ENCODE measurements at places on chromosomes 2 and 18.

DNA sequence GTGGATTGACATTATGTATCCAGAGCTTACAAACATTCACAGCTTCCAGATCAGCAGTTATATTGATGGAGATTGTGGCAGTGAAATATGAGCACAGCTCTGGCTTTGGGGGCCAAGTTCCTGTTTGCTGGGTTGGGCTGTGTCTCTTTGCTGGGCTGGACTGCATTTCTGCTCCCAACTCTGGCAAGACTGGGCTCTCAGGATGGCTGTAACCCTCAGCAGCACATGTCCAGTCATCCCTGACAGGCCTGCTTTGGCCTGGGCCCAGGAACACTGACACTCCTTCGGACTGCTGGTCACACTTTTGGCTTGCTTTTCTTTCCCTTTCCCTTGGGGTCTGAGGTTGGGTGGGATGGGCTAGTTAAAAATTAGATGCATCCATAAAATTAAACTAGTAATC lies 17.9 kb upstream of the VPS4B start:
- no peak for DNase-seq

DNA sequence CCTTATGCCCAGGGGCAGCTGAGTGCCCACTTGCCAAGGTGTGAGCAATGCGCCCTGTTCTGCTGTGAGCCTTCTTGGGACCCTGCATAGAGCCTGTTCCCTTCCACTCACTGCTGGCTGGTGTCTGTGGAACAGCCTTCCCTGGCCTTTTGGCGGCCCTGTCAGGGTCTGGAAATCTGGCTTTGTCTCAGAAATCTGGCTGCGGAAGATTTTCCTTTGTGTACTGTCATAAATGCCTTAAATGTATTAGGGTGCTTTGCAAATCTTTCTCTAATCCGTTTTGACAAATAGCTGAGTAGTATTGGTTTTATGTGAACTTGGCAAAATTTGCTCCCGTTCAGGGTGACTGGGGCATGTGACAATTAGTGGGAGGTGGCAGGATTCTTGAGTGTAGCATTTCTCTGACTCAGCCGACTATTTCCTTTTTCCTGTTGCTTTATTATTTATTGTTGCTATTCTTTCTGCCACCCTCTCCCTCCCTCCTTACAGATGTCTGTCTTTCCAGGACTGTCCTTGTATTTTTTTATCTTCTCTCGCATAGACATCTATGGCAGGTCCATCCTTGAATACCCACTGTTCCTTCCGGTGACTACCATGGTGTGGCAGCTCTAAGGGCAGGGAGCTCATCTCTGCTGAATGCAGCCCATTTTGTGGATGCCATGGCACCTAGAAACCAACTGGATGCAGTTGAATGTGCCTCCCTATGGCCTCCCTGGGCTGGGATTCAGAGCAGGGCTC lies 41.8 kb downstream of the LDLRAD4 start:
- DNase-seq: peak; percentile 14

DNA sequence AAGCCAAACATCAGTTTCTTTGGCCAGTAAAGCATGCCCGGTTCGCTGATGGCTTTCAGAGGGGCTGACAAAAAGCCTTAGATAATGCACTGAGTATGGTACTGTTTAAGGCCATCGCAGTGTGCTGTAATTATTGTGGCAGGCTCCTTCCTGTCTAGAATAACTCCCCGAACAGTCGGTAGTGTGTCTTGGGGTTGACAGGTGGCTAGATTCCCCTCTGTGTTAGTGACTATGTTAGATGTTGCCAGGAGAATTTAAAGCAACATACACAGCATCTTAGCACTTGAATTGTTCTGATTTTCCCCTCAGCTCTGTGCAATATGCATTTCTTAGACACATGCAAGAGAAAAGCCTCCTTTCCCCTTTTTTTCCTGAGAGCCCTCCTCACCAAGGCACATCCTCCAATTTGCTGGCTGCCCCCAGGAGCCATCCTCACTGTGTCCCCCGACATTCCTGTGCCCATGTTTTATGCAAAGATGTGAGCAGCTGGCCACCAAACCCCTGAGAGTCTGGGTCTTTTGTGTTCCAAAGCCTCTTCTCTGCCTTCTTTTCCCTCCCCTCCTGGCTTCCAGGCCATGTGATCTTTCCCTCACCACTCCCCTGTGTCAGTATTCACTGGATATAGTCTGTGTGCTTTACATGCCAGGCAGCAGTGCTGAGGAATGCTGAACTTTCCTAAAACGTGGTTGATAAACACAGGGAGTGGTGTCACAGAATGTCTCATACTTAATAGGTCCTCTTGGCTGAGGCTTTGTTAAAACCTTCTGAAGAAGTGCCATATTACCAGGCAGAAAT lies 331.5 kb downstream of the HRH4 start:
- DNase-seq: no peak

DNA sequence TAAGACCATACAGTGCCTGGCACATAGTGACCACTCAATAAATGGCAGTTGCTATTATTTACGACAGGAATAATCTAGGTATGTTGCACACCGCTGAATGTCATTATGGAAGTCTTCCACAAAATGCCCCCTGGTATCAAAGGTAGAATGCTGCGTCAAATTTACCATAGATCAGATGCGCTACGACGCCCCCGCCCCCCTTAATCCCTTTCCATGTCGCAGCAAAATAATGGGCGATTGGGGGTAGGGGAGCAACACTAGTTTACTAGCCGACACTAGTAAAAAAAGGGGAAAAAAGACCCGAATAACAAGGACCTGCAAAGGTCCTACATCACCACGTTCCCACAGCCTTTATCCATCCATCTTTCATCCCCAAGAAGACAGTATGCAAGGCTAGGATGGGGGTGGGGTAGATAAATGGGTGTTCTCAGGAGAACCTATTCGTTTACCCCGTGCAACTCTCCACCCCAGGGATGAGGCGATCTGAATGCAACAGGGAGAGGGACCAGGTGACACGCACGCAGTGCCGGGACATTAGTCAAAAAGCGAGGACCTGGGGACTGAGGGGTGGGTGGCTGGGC lies 455 bp downstream of the PREPL start:
- DNase-seq: no peak

DNA sequence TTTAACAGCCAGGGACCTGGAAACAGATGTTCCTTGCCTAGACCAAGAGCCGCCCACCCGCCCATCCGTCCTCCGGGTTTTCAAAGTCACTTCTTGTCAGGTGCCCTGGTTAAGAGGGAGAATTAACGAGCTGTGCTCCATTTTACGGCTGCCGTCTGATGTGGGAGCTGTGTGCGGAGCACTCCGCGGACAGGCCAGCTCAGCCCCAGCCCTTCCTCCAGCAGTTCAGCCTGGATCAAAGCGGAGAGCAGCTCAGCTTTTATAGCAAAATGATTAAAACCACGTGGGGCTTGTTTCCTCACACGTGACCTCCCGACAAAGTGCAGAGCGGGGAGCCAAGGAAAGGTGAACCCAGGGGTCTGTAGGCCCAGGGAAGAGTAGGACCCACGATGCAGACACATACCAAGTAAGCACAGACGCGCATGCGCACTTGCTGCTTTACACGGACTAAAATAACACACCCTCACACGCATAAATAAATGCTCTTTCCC lies 46.1 kb upstream of the PKDCC start:
- DNase-seq: no peak

- DNase-seq: peak; percentile 50
These were observed 24.4 kb downstream of the PUM2 start for GRCh38 chr2:20326163-20326780.

DNA sequence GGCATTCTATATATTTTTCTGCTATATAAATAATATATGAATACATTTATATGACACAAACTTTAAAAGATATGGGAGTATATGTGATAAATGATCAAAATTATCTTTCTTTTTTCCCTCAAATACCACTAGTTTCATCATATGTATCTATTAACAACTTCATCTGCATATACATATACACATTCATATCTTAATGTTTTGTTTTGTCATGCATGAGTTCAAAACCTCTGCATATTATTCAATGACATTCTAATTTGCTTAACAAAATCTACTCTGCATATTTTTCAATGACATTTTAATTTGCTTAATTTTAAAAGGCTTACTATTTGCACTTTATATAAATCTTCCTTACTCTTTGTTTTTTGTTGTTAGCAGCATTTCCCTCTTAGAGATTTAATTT lies 276.2 kb downstream of the PIK3C3 start:
- DNase-seq: no peak

GRCh38 chr2:138269765-138270164 lies 231.8 kb upstream of the SPOPL start:
- no peak for DNase-seq

- no peak for DNase-seq
These were observed 302.2 kb upstream of the STON1 start for GRCh38 chr2:48227617-48228344.

DNA sequence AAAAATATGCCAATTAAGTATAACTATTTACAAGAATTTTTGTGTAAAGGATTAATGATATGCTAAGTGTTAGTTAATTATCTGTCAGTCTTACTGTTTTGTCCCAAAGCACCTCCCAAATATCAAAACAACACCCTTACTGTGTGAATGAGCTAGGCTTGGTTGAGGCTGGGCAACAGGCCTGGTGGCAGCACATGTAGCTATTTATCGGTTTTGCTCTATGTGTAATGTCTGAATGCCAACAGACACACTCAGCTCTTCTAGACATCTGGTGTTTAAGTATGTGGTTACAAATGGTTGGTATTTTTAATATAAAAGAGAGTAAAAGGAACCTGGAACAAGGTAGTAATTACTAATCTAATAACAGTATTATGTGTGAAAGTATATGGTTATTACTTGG lies 175.3 kb downstream of the RAB3GAP1 start:
- no peak for DNase-seq

DNA sequence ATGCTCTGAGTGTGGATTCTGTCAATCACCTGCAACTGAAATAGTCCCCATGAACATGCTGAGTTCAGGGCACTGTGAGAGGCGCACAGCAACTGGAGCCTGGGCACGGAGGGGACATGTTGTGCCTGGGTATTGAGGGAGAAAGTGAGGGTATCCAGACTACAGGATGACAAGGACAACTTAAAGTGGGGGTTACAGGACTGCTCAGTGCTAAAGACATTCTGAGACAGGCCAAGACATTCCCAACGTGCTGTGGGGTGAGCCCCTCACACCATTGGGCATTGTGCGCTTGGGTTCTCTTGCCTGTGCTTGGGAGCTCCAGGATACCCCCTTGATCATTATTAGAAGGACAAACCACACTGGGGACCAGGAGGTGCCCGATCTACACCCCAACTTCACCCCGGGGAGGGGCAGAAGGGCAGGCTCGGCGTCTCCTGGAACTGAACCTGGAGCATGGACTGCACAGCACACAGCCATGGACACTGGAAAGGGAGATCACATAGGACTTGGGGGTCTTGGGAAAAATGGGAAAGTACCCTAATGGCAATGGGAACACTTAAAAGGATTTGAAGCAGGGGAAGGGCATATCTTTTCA lies 72.5 kb upstream of the HDAC4 start:
- DNase-seq: peak; percentile 1

DNA sequence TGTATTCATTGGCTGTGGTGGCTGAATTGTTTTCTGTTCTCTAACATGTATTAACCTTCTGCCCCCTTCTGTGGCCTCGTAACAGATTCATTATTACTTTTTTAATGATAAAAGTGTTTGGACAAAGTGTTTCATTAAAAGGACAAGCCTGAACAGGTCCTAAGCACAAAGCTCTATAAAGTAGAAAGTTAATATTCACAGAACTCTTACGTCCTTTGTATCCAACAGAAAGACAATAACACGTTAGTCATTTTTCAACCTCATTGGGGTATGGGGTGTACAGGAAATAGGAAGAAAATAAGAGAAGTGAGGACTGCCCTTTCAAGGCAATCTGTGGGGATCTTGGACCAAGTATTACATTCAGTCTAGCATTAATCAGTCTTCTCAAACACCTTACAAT lies 105.5 kb upstream of the RGPD4 start:
- DNase-seq: no peak

DNA sequence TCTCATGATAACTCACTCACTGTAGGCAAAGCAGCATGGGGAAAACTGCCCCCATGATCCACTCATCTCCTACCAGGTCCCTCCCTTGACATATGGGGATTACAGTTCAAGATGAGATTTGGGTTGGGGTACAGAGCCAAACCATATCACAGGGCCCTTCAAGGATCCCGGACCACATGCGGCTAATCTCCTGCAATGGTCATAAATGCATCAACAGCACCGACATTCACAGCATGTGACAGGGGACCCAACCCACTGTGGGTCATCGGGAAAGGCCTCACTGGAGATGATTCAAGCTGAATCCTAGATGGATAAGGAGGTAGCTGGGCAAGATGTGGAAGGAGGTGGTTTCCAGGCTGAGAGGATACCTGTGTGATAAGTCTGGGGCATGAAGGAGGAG lies 129.4 kb downstream of the MYO5B start:
- DNase-seq: no peak

DNA sequence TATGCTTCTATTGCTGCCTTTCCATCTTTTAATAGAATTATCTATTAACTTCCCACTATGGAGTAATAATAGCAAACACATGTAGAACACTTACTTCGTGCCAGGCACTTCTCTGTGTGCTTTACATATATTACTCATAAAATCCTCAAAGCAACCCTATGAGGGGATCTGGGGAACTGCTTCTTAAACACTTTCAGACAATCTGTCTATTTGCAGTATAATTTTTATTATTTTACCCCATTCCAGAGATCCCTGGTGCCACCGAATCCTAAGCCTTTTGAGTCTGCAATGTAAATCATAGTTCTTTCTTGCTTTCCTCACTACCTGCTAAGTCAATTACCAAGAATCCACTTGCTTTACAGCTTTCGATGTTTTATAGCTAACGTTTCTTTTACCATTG lies 25.6 kb upstream of the GCFC2 start:
- DNase-seq: no peak

DNA sequence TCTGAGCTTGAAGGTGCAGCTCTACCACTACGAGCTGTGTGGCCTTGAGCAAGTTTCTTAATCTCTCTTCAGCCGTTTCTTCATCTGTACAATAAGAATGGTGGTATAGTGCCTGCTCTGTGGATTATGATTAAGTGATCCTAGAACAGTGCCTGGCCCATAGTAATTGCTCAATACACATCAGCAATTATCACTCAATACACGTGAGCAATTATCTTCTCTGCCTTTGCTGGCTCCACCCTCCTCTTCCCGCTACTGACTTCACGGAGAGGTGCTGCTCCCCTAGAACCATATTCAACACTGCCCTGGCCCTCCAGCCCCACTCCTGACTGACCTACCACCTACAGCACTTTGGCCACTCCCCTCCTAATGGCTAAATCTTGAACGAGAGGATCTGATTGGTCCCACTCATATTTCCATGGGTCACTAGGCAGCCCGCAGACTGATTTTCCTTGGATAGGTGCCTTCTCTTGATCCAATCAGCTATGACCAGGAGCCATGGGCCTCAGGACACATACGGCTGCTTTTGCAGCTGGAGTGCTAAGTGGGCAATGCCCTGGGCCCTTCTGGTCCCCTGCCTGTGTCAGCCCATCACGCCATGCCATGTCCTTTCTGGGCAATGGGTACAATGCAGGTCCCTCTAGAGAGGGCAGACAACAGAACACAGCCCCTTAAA lies 77.5 kb downstream of the STPG4 start:
- DNase-seq: no peak

- DNase-seq: no peak
These were observed 175.2 kb upstream of the HDAC4 start for GRCh38 chr2:239575931-239576445.
